Activated T-cell treated with anti-CD3 and anti-CD28 coated beads, Interleukin-2, amount 50 U/mL, for 72 hours (primary cell): ENCODE measurements at places on chromosomes 5 and 9.

DNA sequence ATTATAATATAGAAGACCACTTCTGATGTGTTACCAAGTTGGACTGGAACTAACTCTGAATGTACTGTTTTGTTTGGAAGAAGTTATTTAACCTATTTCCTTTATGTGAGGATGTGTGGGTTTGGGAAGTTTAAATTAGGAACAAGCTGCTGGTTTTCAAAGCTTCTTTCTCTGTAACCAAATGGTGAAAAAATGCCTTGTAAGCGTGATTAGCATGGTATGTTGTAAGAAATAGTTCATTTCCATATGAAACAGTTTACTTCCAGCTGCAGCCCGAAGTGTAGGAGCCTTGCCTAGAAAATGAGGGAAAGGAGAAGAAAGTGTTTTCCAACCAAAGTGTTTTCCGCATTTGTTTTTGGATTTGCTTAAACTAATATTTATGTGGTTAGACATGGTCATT, 36.0 kb downstream of the TTC1 start:
- no peak for DNase-seq

- no peak for DNase-seq
Observed at GRCh38 chr9:135156525-135157510, 69.3 kb downstream of the OLFM1 start.

DNA sequence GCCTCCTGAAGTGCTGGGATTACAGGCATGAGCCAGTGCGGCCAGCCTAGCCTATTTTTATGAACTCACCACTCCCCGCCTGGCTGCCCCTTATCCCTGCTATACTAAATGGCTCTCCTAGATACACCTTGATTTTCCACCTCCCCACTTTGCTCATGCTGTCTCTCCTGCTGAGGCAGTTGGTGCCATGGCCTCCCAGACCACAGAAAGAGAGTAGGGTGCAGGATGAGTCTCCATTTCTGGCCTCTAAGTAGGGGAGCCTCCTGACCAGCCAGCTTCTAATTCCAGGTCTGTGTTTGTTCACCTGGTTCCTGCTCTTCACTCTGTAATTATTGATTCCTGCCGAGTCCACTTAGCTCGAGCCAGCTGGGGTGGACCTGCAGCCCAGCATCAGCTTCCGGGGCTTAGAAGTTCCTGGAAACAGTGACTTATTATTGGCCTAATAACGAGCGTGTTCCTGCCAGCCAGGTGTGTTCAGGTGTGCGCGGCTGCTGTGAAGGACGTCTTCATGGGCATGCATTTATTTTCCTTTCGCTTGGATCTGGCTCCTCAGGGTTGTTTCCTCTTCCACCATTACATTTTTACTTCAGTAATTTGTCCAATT, 34.0 kb downstream of the ZNF618 start:
- no peak for DNase-seq

GRCh38 chr9:136155576-136155975, 36.9 kb upstream of the TMEM250 start:
- no peak for DNase-seq

GRCh38 chr9:110583237-110583636, 3.7 kb upstream of the SVEP1 start:
- no peak for DNase-seq

GRCh38 chr5:1995491-1995890, 112.8 kb upstream of the IRX4 start:
- DNase-seq = no peak

DNA sequence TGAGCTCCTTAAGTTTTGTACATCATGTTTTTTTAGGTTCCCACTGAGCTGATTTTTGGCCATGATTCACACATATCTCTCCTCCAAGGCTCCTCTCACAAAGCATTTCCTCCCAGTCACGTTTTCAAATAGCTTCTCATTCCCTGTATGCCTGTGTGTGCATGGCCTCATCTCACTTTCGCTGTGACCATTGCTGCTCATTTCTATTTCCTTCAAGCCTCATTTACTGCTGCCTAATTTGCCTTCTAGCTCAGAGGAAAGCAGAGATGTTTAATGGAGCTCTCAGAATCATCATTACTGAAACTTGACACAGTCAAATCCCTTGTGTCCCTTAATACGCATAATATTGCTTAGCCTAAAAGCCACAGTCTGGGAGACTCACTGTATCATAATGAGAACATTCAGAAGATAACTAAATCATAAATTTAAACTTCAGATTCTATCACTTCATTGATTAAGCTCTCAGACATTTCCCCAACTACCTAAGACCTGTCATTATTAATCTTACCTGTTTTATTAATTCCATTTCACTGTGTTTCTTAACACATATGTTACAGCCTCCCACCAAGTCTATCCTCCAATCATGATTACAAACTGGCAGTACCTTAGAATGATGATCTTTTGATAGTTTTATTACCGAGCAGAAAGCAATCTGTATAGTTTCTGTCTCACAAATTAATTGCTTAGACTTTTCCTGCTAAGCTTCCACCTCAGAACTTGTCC, 278.3 kb upstream of the PTGER4 start:
- no peak for DNase-seq

GRCh38 chr9:77839459-77840140, 191.5 kb upstream of the GNA14 start:
- DNase-seq = no peak

GRCh38 chr5:5178580-5178979, 38.5 kb downstream of the ADAMTS16 start:
- DNase-seq = no peak

DNA sequence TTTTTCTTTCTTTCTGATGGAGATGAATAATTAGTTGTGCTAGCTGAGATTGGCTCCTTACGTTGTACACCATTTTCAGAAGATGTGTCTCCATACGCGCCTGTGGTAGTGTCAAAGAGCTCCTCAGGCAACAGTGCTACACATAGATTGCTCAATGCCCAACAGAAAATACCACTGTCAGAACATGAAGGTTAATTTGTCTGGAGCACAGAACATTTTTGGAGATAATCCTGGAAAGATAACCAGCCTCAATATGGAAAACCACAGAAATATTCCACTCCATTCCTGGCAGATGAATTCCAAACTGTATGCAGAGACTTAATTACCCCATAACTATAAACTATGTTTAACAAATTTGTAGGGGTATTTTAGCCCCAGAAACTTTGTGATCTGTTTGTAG, 233.6 kb downstream of the MARCHF11 start:
- no peak for DNase-seq

GRCh38 chr9:91403665-91404543, 19.7 kb downstream of the NFIL3 start:
- no peak for DNase-seq

DNA sequence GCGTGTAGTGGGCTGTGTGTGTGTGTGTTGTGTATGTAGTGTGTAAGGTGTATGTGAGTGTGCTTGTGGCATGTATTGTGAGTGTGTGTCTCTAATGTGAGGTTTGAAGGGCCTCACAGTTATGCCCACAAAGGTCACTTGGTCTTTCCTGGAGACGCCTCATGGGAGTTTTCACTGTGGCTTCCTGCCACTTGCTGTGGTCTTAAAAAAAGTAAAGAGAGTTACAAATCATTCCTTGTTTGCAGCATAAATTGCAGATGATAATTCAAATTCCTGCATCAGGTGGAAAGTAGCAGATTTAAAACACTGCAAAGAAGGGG, 72.6 kb downstream of the TENT4A start:
- no peak for DNase-seq
